Metanephros (tissue), 2 donors: ENCODE measurements at places on chromosomes 2 and 18. TPM values are rescaled to one million over a fixed set of nuclear protein-coding genes. Genes with fewer than 3 reads are reported as not detected.

SPAST gene
- 23.5 TPM for total RNA-seq

VIL1 gene
- 12.6 TPM for total RNA-seq

GPD2 gene
- total RNA-seq, result 19.1 TPM

PAX3 gene
- total RNA-seq, result 0.58 TPM

MRPL19 gene
- total RNA-seq, result 71.9 TPM

POMC gene
- 7.8 TPM for total RNA-seq

IL18R1 gene
- total RNA-seq, result 4.3 TPM

MBD2 gene
- total RNA-seq, result 27.5 TPM

IMMT gene
- 56.8 TPM for total RNA-seq

LOXL3 gene
- total RNA-seq, result 10.0 TPM

TMEM127 gene
- 30.4 TPM for total RNA-seq

C2orf15 gene
- 8.7 TPM for total RNA-seq

SIGLEC15 gene
- 0.41 TPM for total RNA-seq

TUBA3D gene
- not detected for total RNA-seq

RFTN2 gene
- 12.9 TPM for total RNA-seq

SLC38A11 gene
- 3.2 TPM for total RNA-seq

UGT1A8 gene
- not detected for total RNA-seq

SATB2 gene
- 9.1 TPM for total RNA-seq

SKA1 gene
- total RNA-seq, result 3.3 TPM

TFCP2L1 gene
- total RNA-seq, result 68.4 TPM

ACKR3 gene
- total RNA-seq, result 33.7 TPM

SLC19A3 gene
- total RNA-seq, result 15.9 TPM

DIPK1C gene
- 1.2 TPM for total RNA-seq

SNTG2 gene
- 1.6 TPM for total RNA-seq

CDH19 gene
- 0.47 TPM for total RNA-seq

CDH2 gene
- total RNA-seq, result 37.9 TPM

PSMA8 gene
- total RNA-seq, result not detected

SEC11C gene
- total RNA-seq, result 16.9 TPM

ERFE gene
- 5.1 TPM for total RNA-seq

CNTNAP5 gene
- total RNA-seq, result 0.58 TPM

DHRS9 gene
- total RNA-seq, result 1.1 TPM

LRP1B gene
- total RNA-seq, result 2.1 TPM

UCN gene
- 2.5 TPM for total RNA-seq

FZD7 gene
- 76.1 TPM for total RNA-seq

HNMT gene
- 62.0 TPM for total RNA-seq

ROCK2 gene
- total RNA-seq, result 45.0 TPM

CNDP2 gene
- total RNA-seq, result 163 TPM

NBAS gene
- total RNA-seq, result 74.3 TPM
